Right cardiac atrium (tissue), 5 donors: ENCODE measurements at places on chromosomes 13 and 19.

GRCh38 chr13:100275746-100276145 is 186.9 kb downstream of the PCCA start:
- DNase-seq: no peak

DNA sequence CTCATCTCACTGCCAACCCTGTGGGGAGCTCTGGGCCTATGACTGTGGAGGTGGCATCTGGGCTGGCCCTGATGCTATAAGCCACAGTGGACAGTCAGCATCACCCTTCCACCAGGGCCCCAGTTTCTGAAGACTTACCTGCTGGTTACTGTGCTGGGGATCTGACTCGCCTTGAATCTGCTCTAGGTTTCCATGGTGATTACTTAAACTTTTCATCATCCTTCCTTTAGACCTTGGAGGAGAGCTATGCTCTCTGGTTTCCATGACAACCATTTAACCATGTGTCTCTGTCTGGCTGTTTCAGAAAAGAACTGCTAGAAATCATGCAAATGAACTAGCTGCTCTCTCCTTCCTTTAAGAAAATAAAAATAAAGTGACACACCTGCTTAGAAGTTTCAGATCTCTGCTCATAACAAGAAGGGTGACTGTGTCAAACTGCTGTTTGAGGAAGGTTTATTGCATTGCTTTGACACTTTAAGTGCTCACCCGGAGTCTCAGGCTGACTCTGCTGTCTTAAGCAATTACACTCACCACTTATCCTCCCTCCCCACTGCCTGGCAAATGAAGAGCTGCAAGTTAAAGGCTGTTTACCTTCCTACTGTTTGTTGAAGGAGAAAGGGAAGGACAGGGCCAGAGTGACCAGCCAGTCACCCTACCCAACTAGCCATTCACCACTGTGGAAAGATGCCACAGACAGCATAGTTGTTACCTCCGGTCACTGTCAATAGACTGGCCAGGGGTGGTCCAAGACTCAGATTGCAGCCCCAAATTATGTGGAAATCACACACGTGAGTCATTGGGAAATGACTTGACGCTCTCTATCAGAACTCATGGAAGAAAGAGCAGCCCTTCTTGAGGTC is 87.6 kb downstream of the HSPH1 start:
- DNase-seq: no peak

DNA sequence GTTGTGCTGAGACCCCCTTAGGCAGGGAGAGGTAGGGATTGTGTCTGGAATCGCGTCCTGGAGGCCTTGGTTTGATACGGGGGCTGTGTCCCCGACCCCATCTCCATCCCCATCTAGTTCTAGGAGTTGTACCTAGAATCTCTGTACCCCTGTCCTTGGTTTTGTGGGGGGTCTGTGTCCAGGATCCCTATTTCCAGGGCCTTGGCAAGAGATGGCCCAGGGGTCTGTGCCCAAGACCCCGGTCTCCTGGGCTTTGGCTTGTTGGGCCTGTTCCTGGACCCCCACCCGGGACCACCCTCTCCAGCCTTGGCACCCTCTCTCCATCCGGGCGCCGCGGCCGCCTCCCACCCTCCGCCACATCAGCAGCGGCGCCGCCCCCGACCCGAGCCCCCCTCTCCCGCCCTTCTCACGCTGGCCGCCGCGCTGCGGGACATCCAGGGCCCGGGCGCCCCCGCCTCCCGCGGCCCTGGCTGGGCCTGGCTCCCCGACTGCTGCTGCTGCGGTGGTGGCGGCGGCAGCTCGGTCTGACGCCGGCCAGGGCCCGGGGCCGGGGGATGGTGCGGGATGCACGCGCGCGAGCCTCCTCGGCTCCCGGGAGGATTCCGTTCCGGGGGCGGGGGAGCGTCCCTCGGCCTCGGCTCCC is at the start of gene NUMBL:
NUMBL (minus strand) TSS at position 602 of the 643 bp plus-strand sequence; CDS start at position 434, 168 bp downstream.
- DNase-seq: no peak

GRCh38 chr13:79917628-79918027 is 423.3 kb downstream of the SPRY2 start:
- no peak for DNase-seq

DNA sequence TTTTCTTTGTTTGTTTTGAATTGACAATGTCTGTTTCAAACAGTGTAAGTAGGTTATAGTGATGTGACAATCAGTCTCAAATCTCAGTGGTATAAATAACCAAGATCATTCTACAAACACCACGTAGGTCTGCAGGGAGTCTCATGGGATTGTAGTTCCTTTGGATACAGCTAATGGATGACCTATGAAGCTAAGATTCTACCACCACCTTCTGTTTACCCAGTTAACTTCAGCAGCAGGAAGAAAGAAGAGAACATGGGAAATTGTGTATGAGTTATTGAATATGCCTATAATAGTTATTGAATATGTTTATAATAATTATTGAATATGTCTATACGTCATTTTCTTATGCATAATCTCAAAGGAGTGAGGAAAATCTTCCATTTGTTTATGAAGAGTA is 63.9 kb upstream of the SLITRK5 start:
- DNase-seq: no peak

- DNase-seq: no peak
Observed at GRCh38 chr19:10587022-10587838, at the start of gene AP1M2. TSS of gene AP1M2 (minus strand) at chr19:10587312. CDS start at chr19:10587231, 81 bp downstream.

GRCh38 chr19:45008552-45008951 is 7.3 kb downstream of the RELB start:
- no peak for DNase-seq

- no peak for DNase-seq
Observed at GRCh38 chr13:98915563-98915962, 62.3 kb downstream of the DOCK9 start.

DNA sequence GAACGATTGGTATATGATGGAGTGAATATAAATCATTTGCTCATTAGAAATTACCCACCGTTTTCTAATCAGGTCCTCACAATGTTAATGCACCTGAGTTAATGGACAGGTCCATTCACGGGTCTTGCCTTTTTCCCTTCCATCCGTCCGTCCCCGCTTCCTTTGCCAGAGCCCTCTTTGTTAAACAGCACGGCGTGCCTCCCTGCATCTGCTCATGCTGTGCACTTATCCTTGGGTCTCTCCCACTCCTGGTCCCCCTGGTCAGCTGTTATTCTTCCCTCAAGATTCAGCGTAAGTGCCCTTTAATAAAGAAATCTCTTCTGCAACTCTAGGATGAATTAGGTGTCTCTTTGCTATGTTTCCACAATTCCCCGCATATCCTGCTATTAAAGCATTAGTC is 324.5 kb downstream of the DNAJC15 start:
- no peak for DNase-seq

GRCh38 chr19:28607066-28607583 is 605.8 kb downstream of the UQCRFS1 start:
- no peak for DNase-seq

- no peak for DNase-seq
Observed at GRCh38 chr13:72462166-72462565, 265.3 kb downstream of the MZT1 start.

- no peak for DNase-seq
Observed at GRCh38 chr13:59112221-59112718, 1051.5 kb downstream of the DIAPH3 start.

GRCh38 chr19:19613506-19613905 is 5.0 kb downstream of the PBX4 start:
- DNase-seq: no peak

DNA sequence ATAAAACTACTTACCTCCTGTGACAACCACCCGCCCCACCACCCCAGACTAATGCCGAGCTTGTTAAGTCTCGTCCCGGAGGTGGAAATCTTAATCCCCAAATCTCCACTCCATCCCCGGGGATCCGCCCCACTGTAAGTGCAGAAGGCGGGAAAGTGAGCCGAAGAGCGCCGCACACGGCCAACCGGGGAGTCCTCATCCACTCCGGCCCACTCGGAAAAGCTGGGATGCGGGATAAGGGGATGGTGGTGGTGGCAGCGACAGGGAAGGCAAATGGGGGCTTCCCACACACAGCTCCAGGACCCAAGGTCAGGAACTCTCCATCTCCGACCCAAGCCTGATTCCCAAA is 621 bp downstream of the FBL start:
- DNase-seq: peak; percentile 16

DNA sequence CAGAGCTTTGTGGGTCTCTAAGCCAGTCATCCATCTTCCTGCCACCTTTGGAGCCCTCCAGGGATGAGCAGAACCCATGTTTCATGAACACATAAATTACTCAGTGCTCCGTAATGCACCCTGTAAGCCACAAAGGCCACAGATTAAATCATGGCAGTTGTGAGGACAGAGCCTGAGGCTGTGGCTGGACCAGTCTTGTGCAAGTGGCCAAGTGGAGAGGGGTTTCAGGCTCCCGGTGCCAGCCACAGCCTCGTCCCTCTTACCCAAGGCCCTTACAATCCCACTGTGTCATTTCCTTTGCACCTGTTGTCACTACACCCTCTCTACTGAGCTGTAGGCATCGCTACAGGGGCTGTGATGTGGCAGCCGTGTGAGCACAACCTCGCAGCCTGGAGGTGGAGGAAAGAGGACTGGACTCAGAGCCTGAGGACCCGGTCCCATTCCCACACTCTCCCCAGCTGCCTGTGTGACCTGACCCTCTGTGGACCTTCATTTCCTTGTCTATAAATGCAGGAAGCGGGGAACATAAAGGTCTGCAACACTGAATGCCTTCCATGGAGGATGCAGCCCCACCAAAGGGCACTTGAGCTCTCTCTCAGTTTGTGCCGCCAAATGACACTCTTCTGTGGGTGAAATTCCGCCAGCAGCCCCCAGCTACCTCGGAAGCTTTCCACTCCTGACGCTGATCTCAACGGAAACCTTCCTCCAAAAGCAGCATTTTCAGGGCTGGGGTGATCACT is 792.0 kb downstream of the UQCRFS1 start:
- DNase-seq: no peak

GRCh38 chr13:72163678-72164077 is 296.7 kb upstream of the DACH1 start:
- no peak for DNase-seq

- peak; percentile 86 for DNase-seq
Observed at GRCh38 chr19:49145573-49146407, 9.4 kb downstream of the HRC start.

GRCh38 chr13:112651750-112652511 is 37.9 kb upstream of the ATP11A start:
- DNase-seq: no peak

GRCh38 chr19:37452500-37453245 is 14.6 kb downstream of the ZNF569 start:
- no peak for DNase-seq

DNA sequence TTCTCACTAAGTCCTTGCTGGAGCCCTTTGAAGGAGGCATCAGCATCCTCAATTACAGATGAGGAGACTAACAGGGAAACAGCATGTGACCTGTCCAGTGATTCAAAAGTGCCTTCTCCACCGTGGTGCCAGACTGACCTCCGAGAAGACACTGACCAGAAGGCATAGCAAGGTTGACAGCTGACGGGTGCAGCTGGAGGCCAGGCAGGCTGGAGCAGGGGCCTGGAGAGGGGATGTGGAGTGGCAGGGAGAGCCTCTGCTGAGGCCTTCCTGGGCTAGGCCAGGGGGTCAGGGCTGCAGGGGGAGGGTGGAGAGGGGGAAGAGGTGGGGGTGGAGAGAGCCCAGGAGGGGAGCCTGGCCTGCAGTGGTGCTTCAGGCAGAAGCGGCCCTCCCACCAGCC is 66.3 kb downstream of the KCTD15 start:
- DNase-seq: no peak

- DNase-seq: peak; percentile 63
Observed at GRCh38 chr13:113838711-113839201, 25.1 kb downstream of the GAS6 start.

GRCh38 chr19:36032251-36033104 is at the start of gene CLIP3:
TSS of gene CLIP3 (minus strand) at chr19:36032873. CDS start at chr19:36032357, 516 bp downstream.
- peak; percentile 89 for DNase-seq

DNA sequence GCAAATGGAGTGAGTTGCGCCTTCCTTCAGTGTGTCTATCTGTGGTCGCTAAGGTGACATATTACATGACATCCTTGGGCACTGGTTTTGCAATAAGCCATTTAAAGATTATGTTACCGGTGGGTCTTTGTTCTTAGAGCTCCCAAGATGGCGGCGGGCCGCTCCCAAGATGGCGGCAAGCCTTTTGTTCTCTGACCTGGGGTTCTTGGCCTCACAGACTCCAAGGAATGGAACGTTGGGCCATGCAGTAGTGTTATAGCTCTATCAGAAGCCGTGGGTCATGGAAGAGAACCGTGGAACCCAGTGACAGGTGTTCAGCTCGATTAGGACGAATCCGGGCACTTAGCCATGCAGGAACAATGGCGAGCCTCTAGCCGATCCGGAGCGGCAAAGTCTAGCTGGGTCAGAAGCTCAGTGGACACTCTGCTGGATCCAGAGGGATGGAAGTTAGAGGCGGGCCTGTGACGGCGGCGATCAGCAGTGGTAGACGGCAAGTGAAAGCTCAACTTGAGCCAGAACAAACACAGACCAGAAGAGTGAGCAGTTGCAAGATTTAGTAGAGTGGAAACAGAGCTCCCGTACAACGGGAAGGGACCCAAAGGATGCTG is 188.6 kb downstream of the TEX29 start:
- DNase-seq: no peak

- no peak for DNase-seq
Observed at GRCh38 chr13:111856571-111856970, 210.4 kb upstream of the SOX1 start.

DNA sequence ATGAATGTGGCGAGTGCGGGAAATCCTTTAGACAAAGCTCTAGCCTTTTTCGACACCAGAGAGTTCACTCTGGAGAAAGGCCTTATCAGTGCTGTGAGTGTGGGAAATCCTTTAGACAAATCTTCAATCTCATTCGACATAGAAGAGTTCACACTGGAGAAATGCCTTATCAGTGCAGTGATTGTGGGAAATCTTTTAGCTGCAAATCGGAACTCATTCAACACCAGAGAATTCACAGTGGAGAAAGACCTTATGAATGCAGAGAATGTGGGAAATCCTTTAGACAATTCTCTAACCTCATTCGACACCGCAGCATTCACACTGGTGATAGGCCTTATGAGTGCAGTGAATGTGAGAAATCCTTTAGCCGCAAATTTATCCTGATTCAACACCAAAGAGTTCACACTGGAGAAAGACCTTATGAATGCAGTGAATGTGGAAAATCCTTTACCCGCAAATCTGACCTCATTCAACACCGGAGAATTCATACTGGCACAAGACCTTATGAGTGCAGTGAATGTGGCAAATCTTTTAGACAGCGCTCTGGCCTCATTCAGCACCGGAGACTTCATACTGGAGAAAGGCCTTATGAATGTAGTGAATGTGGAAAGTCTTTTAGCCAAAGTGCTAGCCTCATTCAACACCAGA is 5.7 kb downstream of the ZNF551 start:
- DNase-seq: no peak
